ENCODE measurements at places on chromosomes 1 and 21.
A peak's percentile ranks its signal among the peaks of the same experiment; 100 is the strongest.

GRCh38 chr21:44699502-44700001 lies 2.6 kb downstream of the KRTAP10-12 start:
- DNase-seq: no peak

- peak; percentile 79 for DNase-seq
Measured at GRCh38 chr1:42576935-42577334, 81.3 kb upstream of the PPIH start.

DNA sequence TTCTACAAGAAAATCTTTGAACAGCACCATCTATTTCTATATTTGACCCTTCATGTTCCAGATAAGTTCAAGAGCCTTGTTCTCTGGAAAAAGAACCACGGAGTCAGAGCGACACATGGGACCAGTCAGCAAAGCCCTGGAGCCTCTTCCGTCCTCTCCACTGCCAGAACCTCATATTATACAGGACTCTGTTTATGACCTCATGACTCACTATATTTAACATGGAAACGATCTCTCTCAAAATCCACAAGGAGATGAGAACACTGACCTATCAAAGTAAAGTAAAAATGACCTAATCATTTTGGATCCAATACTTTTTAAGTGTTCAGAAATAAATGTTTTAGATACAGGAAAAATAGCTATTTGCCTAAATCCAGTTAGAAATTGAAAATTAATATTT lies 124.6 kb upstream of the KRTAP19-8 start:
- DNase-seq: no peak

DNA sequence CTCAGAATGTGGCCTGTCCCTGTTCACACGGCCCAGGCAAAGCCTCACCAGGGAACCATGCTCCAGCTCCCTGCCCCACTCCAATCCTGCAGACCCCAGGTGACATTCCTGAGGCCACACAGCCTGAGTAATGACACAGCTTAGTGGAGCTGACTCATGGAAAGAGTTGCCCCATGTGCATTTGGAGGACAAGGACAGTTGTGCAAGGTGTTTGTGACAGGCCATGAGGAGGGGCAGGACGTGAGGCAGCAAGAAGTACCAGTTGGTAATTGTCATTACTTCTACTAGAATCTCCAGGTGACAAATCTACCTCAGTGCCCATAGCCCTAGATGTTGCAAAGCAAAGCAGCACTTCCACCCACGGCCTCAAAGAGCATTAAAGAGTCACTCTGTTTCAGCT lies 15.2 kb downstream of the PRR9 start:
- no peak for DNase-seq

GRCh38 chr21:42438316-42439205 lies 34.9 kb downstream of the UBASH3A start:
- no peak for DNase-seq

- no peak for DNase-seq
Measured at GRCh38 chr1:186435336-186435735, 25.6 kb downstream of the PDC start.

GRCh38 chr1:155086128-155086741 lies 7.6 kb downstream of the EFNA3 start:
- DNase-seq: no peak

DNA sequence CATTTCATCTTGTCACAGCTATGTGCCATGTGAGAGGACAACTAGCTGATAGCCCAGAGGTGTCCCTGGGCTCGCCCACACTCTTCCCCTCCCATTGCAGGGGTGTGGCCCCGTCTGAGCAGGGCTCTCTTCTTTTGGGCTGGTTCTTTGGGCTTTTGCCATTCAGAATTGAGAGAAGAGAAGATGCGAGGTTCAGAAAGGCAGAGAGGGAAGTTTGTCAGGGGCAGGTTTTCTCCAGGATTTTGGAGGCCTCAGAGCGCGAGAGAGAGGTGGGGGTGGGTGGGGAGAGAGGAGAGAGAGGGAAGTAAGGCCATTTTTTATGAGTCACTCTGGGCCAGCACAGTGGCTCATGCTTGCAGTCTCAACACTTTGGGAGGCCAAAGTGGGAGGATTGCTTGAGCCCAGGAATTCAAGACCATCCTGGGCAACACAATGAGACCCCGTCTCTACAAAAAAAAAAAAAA lies 5.2 kb downstream of the IFI6 start:
- no peak for DNase-seq

- DNase-seq: no peak
Measured at GRCh38 chr1:208273386-208274017, 29.3 kb upstream of the PLXNA2 start.

DNA sequence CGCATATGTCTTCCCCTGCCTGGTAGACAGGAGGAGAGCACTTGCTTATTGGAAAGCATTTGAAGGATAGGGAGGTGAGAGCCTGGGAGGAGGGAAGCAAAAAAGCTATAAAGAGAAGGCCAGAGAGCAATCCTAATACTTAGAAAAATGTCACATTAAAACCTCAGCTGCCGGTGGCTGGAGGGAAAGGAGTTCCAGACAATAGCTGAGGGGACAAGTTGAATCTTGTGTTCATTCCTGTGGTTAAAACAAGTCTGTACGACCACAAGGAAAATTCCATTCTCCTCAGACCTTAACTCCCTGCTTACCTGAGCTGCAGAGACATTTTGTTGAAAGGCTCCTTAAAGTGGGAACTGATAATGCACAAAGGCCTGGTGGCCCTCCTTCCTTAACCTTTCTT lies 218.8 kb upstream of the CAMK1G start:
- no peak for DNase-seq

- DNase-seq: no peak
Measured at GRCh38 chr1:5577255-5578040, 414.8 kb downstream of the NPHP4 start.

- DNase-seq: no peak
Measured at GRCh38 chr21:44957901-44958451, 18.1 kb downstream of the SLX9 start.

- DNase-seq: no peak
Measured at GRCh38 chr1:208135354-208135753, 108.8 kb downstream of the PLXNA2 start.

GRCh38 chr1:220371324-220371723 lies 99.1 kb upstream of the RAB3GAP2 start:
- DNase-seq: no peak

- DNase-seq: no peak
Measured at GRCh38 chr1:245894843-245895242, 612.2 kb downstream of the SMYD3 start.

GRCh38 chr1:87684713-87685205 lies 356.1 kb downstream of the LMO4 start:
- no peak for DNase-seq

- DNase-seq: no peak
Measured at GRCh38 chr1:6864166-6864565, 78.9 kb downstream of the CAMTA1 start.

DNA sequence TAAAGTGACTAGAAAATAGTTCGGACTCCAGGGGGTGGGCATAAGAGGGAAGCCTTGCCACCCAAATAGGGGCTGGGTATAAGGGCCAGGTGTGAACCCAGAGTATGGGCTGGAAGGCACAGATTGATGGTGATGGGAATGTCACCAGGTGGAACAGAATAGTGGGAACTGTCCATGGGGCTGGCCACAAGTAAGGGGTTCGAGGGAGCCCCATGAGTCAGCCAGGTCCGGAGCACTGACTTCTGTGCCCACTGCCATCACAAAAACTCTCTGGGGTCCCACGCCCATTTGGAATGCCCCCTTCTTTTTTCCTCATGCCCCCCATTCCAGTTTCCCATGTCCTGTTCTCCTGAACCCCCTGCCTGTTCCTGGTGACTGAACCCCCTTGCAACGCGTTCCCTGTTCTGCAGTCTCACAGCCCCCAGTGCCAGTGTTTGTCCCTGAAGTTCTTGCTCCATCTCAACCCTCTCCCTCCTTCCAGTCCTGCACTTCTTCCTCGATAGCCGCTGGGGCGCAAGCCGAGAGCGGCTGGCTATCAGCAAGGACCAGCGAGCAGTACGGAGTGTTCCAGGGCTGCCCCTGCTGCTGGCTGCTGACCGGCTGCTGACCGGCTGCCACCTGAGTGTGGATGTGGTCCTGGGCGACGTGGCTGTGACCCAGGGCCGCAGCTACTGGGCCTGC lies 7.9 kb downstream of the TRIM46 start:
- DNase-seq: no peak

DNA sequence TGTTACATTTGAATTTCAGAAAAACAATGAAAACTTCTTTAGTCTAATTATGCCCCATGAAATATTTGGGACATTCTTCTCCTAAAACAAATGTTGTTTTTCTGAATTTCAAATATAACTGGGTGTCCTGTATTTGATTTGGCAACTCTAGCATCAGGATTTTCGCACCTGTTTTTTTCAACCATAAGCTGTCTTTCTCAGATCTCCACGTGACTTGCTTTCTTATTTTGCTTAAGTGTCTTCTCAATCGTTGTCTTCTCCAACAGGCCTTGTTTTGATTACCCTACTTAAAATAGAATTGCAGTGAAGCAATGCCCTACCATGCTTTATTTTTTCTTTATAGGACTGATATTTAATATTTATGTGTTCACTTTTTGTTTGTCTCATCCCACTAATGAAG lies 752.8 kb upstream of the RGS18 start:
- DNase-seq: no peak

DNA sequence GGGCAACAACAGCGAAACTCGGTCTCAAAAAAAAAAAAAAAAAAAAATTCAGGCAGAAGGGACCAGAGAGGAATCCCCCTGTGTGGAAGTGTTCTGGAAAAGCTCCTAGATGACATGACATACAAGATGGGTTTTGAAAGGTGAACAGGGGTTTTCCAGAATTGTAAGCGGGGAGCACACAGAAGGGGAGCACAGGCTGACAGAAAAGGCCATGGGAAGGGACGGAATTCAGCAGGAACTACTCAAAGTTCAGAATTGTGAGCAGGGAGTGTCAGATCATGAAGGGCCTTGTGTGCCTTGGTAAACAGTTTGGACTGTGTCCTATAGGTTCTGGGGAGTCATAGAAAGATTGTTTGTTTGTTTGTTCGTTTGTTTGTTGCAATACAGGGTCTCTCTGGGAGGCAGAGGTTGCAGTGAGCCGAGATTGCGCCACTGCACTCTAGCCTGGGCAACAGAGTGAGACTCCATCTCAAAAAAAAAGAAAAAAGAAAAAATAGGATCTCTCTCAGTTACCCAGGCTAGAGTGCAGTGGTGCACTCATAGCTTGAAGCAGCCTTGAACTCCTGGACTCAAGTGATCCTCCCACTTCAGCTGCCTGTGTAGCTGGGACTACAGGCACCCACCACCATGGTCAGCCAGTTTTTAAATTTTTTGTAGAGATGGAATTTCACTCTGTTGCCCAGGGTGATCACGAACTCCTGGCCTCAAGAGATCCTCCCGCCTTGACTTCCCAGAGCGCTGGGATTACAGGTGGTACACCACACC lies 1.2 kb upstream of the RHBDL2 start:
- DNase-seq: no peak

DNA sequence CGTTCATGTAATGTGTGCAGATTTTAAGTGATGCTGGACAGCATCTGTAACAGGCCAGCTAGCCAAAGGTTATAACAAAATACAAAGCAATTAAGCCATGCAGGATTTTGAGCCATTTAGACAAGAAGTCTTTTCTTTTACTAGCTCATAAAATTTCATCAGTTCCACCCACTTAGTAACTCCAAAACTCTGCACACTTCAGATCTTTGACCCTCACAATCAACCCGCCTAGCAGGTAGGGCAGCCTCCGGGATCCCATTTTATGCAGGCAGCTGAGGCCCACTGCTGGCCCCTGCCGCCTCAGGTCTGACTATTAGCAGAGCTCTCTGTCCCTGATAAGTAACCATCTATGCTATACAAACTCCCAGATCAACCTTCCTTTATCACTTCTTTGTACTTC lies 9.2 kb downstream of the LBR start:
- DNase-seq: no peak

DNA sequence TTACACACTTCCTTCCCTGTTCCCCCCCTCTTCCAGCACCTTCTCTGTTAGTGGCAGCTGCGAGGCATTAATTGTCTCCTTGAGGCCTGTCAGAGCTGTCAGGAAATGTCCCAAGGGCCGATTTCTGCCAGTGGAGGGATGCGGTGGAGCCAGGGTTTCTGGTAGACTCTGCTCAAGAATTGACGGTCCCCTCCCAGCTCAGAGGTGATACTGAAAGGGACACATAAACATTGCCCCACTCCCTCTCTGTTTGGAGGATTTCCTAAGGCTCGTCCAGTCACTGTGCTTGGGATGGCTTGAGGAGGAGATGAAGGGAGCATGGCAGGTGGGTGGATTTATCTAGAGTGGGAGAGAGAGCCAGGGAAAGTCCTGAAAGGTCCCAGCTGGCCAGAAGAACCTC lies 61.4 kb upstream of the CD34 start:
- no peak for DNase-seq

GRCh38 chr1:231663211-231663792 lies 36.7 kb downstream of the DISC1 start:
- DNase-seq: no peak

- no peak for DNase-seq
Measured at GRCh38 chr1:218394416-218394815, 49.3 kb downstream of the TGFB2 start.

- DNase-seq: no peak
Measured at GRCh38 chr1:186304982-186305949, 69.8 kb downstream of the TPR start.

- peak; percentile 73 for DNase-seq
Measured at GRCh38 chr1:119285482-119285881, 83.1 kb upstream of the HAO2 start.

DNA sequence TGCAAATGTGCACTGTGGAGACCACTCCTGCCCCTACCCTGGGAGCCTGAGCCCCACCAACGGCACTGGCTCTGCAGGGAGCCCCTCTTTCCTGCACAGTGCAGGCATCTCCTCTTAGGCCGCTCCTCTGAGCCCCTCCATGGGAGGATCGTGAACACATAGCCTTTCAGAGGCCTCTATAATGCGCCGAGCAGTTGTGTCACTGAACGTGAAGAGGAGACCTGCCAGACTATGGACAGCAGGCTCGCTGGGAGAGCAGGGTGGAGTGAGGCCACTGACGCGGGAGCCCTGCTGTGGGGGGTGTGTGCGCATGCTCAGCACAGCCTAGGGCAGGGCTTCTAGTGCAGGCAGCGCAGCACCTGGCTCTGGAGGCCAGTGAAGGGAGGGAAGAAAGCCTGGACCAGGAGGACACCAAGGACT lies 151.3 kb upstream of the COL6A1 start:
- no peak for DNase-seq

DNA sequence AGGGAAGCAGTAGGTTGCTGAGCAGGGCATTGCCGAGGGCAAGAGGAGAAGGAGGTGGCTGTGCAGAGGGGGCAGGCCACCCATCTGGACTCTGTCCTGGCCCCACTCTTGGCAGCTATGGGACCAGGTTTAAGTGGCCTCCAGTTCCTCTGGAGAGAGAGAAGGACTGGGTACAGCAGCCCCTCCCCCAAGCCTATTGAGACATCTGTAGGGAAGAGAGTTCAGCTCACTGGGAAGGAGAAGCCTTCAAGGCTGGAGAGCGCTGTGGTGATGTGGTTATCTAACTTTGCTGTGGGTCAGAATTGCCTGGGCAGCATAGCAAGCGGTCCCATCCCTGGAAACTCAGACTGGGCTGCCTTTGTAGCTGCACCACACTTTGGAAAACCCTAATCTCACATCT lies 93.9 kb downstream of the KCNJ15 start:
- DNase-seq: no peak

GRCh38 chr1:78224861-78225552 lies 179.2 kb downstream of the GIPC2 start:
- DNase-seq: peak; percentile 83

- no peak for DNase-seq
Measured at GRCh38 chr1:65045022-65045817, 78.9 kb upstream of the JAK1 start.

GRCh38 chr1:12772520-12772919 lies 1.0 kb upstream of the PRAMEF12 start:
- DNase-seq: no peak

Measured in SK-N-MC (cell line).